ENCODE measurements at places on chromosomes 2 and 18.

DNA sequence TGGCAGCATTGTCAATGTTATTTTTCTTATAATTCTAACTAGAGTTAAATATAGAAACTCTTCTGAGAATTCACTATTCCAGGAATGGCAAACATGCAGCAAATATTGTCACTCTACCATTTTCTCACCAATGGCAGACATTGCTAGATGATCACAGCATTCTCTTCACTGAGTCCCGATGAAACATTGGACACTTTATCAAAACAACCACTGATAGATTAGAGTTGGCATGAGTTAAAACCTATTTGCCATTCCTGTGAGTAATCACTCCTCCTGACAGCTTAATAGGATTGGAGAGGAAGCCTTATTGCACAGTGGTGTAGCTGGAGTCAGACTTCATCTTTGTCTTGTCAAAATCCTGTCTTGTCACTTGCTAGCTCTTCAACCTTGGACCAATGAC lies 163.9 kb upstream of the THUMPD2 start:
- DNase-seq: no peak

DNA sequence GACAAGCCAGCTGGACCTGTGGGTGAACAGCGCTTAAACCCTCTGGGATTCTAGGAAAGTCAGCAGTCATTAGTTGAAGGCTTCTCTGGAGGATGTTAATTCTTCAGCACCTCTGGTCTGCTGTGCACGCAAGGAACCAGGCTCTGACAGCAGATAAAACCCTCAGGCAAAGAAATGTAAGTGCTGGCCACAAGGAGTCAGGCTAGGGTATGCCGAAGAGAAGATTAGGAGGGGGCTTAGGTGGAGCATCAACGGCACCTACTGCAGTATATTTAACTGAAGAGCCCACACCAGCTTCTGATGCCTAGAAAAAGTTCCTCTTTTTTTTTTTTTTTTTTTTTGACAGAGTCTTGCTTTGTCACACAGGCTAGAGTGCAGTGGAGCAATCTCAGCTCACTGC lies 304.2 kb upstream of the MC4R start:
- DNase-seq: no peak

- DNase-seq: no peak
Measured at GRCh38 chr2:138652378-138652777, 127.8 kb downstream of the NXPH2 start.

DNA sequence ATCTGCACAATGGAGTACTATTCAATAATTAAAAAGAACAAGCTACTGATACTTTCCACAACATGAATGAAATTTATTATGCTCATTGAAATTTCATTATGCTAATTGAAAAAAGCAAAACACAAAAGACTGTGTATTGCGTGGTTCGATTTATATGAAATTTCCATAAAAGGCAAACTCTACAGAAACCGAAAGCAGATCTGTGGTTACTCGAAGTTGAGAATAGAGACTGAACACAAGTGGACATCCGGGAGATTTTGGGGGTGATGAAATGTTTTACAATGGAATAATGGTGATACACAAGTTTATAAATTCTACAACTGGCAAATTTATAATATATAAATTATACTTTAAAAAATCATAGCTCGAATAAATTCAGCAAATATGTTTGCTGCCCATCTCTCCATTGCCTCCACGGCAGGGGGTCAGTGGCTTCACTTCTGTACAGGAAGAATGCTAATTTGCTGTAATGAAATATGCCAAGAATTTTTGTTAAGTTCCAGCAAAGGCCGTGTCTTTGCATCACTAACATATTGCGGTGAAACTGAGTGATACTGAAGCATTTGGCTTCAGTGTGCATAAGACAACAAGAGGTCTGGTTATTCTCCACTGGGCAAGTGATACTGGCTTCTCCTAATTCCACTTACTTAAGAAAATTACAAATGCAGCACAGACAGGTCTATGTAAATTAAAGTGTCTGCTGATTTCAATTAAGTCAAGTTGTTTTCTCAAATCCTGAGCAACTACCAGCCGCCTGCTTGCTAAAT lies 96.7 kb downstream of the TMEM163 start:
- no peak for DNase-seq

DNA sequence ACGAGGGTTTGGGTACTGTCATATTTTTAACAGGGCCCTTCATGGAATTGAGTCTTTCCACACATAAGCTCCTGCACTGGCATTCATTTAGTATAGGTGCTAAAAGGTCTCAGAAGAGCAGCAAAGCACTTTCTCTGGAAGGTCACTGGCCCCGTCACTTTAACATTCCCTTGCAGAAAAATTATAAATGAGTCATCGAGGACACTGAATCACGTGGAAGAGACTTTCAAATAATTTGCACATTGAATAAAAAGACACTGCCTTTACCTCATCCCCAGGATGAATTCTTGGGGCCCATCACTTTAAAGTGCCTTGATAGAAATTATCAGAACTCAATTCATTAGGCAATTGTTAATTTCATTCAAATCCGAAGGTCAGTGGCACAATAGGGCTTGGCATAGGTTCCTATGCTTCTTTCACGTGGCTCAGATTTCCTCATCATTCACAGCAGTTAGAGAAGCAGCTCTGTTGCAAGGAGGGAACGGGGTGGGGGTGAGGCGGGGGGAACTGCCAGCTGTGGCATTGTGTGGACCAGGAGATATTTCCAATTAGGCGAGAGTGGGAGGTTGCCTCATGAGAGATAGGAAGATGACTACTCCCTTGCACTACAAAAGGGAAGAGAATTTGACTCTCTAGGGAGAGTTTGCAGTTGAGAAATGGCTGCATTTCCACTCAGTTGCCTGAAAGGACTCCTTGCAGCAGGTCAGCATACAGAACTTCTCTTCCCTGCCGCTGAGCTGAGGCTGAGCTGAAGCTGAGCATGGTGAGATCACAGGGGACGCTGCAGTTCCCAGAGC lies 86.3 kb upstream of the NPAS2 start:
- DNase-seq: no peak

DNA sequence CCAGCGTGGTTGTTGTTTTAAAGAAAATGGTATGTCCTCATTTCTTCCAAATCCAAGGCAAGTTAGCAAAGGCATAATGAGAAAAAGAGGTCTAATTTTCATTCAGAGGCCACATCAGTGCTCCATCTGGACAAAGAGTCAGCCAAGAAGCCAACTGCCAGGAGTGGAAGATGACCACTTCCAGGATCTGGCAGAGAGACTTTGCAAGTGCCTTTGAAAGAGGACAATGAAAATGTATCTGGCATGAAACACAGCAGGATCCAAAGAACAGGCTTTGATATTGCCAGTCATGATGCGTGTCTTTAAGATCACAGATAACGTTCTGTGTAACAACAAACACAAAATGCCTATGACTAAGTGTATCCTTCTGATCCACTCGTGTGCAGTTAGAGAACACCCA lies 82.8 kb downstream of the AFF3 start:
- DNase-seq: no peak

DNA sequence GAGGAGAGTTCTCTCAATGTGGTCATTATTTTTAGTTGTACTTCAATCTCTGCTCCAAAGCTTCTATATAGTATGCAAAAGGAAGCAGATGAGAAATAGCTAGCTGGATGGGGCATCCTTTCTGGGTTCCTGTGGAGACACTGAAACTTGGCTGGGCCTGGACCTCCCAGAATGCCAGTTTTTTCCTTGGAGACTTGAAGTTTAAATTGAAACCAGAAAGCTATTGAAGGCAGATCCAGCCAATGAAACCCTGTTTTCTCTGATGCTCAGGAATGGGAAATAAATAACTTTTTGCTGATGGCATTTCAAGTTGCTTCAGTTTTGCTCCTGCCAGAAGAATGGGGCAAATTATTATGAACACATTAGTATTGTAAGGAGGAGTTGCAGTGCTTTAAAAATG lies 2.9 kb downstream of the SETBP1 start:
- DNase-seq: no peak

DNA sequence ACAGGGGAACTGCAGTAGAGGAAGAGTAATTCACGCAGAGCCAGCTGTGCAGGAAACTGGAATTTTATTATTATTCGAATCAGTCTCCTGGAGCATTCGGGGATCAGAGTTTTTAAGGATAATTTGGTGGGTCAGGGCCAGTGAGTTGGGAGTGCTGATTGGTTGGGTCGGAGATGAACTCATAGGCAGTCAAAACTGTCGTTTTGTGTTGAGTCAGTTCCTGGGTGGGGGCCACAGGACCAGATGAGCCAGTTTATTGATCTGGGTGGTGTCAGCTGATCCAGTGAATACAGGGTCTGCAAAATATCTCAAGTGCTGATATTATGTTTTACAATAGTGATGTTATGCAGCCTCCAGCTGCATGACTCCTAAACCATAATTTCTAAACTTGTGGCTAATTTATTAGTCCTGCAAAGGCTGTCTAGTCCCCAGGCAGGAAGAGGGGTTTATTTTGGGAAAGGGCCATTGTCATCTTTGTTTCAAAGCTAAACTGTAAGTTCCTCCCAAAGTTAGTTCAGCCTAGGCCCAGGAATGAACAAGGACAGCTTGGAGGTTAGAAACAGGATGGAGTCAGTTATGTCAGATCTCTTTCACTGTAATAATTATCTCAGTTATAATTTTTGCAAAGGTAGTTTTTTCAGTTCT lies 67.0 kb downstream of the ASAP2 start:
- no peak for DNase-seq

DNA sequence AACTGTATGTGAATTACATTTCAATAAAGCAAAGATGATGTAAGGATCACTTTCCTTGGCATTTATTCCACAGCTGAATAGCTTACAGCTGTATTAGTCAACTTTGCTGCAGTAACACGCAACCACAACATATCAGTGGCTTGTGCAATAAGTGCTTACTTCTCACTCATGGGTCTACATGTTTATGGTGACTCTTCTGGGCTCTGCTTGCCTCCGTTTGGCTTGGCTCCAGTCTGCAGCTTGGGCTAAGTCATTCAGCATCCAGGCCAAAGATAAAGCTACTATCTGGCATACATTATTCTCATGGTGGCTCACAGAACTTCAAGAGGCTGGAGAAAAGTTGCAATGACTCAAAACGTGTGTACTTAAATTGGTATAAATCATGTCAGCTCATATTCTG lies 355.0 kb downstream of the RNF144A start:
- DNase-seq: no peak

DNA sequence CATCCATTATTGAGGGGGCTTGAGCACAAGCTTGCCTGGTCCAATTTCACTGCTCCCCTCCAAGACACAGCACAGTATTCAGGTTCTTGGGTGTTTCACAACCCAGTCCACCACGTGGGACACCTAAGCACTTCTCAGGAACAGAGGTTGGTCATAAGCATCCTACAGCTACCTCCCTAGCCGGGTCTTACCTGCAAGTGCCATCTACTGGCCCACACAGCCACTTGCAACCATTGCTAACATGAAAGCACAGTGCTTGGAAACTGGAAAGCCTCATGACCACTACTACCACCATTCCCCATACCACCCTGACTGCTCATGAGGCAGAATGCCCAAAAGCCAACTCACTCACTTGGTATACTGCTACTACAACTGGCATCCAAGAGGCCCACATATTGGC lies 105.7 kb upstream of the RPRM start:
- no peak for DNase-seq

DNA sequence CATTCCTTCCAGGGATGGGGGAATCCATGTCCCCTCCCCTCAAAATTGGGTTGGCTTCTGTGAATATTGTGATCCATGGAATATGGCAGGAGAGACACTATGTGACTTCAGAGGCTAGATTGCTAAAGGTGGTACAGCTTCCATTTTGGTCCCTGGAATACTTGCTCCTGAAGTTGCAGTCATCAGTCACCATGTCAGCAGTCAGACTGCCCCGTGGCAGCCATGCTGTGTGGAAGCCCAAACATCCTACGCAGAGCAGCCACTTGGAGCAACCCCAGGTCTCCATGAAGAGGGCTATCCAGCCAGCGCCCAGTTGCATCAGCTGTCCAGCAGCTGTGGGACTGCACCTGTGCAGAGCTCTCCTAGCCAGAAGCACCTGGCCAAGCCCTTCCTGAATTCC lies 15.8 kb upstream of the KDSR start:
- DNase-seq: no peak

- DNase-seq: no peak
Measured at GRCh38 chr2:150586858-150587257, 99.4 kb upstream of the RND3 start.

GRCh38 chr2:64700133-64700809 lies 46.6 kb upstream of the SERTAD2 start:
- DNase-seq: no peak

DNA sequence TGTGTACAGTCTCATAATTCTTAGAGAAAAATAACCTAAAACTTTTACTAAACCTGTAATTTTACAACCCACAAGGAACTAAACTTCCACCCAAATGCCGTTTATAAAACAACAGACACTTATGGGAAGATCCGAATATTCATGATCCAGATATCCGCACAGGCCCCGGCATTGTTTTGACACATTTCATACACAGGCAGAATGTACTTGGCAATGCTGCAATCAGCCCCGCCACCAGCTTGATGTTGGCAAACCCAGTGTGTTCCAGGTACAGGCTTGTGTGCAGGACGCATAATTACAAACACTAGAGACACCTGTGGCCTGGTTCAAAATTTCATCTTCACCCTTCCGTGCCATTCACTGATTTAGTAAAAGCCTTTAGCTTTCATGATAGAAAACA lies 393.0 kb upstream of the SALL3 start:
- no peak for DNase-seq

- DNase-seq: no peak
Measured at GRCh38 chr2:30230497-30231211, 680 bp upstream of the LBH start.

- DNase-seq: no peak
Measured at GRCh38 chr2:67515538-67515937, 118.4 kb downstream of the ETAA1 start.

GRCh38 chr2:191030521-191031154 lies 16.7 kb upstream of the STAT1 start:
- no peak for DNase-seq

GRCh38 chr2:36918307-36918706 lies 48.0 kb downstream of the STRN start:
- no peak for DNase-seq

- no peak for DNase-seq
Measured at GRCh38 chr18:2486426-2486825, 84.9 kb downstream of the METTL4 start.

DNA sequence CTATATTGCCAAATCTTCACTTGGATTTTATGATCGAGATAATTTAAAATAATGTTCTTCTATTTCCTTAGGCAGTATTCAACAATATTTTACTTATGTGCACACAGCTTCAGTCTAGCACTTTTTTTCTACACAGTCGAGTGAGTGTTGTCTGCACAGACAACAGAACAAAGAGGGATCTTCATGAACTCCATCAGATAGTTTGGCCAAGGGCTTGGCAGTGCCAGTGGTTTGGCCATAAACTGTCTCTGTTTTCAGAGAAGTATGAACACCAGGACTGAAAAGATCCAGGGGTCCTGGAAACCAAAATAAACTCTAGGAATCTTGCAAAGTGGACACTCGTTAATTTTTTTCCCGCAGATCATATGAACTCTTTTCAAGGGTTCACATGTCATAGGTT lies 547.3 kb downstream of the PLCL1 start:
- DNase-seq: no peak

GRCh38 chr2:175769200-175769599 lies 232.9 kb downstream of the LNPK start:
- no peak for DNase-seq
